ENCODE measurements at places on chromosomes 12 and 14.

DNA sequence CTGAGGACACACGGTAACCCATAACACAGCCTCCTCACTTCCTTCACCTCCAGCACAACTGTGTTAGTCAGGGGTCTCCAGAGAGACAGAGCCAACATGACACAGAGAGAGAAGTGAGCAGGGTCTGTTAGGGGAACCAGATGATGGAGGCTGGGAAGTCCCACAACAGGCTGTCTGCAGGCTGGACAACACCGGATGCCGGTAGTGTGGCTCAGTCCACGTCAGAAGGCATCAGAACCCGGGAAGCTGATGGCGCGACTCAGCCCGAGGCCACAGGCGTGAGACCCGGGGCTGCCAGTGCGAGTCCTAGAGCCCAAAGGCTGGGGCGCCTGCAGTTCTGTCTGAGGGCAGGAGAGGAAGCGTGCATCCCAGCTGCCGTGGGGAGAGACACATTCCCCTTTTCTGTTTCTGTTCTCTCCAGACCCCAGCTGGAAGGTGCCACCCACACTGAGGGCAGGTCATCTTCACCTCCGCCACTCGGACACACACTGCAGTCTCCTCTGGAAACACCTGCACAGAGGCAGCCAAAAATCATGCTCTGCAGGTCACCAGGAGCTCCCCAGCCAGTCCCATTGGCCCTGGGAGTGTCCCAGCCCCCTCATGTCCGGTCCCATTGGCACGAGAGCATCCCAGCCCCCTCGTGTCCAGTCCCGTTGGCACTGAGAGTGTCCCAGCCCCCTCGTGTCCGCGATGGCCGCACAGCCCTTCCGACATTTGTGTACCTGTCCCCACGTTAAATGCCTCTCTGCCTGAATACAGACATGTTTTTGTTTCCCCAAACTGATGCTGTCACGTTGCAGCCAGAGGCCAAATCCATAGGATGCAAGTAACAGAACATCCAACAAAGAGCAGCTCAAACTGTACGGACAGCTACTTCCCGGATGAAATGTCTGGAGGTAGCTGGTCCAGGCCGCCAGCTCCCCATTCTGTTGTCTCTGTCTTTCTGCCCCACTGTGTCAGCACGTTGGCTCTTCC lies 7.9 kb upstream of the FBRSL1 start:
- no peak for DNase-seq

DNA sequence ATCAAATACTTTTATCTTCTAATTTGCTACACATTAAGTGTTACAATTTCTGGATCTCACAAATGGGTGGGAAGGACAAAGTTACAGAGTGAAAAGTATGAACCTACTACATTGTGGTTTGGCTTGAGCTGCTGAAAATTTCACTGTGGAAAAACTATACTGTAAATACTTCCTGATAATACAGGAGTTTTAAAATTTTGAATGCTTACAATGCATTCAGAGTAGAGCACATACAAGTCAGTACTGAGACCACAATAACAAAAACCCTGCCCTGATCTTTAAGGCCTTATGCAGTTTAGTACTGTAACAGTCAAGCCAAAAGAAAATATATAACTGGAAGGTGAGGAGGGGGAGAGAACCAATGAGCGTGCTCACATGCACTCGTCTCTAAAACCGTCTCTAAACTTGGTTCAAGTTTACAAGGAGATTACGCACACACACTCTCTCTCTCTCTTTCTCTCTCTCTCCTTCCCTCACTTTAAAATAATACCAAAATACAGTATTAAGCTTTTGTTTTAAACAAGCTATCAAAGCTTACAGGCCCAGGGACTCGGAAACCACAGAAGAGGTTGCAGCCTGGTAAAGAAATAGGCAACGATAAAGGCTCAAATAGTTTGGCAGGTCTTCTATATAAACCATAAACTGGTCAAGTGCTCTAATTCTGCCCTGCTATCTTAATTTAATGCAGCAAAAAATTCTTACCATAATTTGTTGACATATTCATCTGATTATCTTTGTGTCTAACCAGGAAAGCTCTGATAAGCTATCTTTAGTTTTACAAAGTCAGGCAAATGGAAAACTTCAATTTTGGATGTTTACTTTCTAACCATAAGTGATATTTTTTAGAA lies 58.0 kb downstream of the ATF7 start:
- DNase-seq = no peak

DNA sequence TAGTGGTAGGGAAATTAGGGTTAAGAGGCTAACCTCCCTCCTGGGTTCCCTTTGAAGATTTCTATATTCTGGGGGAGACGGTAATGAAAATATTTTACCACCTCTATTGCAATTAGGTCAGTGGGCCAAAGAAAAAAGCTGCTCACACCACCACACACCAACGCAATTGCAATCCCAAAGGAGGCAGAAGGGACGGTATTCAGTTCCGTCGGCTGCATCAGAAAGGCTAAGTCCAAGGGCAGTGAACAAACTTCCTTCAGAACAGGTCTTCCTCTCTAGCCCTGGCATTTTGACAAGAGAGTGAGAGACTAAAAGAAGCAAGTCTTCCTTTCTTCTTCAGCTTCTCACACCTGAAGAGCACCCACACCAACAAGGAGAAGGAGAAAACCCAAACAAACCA lies 51.2 kb downstream of the OTX2 start:
- no peak for DNase-seq

- no peak for DNase-seq
These were observed 15.2 kb upstream of the FOXN3 start for GRCh38 chr14:89432226-89432625.

- no peak for DNase-seq
These were observed 905 bp downstream of the CISTR start for GRCh38 chr12:53750812-53751335.

DNA sequence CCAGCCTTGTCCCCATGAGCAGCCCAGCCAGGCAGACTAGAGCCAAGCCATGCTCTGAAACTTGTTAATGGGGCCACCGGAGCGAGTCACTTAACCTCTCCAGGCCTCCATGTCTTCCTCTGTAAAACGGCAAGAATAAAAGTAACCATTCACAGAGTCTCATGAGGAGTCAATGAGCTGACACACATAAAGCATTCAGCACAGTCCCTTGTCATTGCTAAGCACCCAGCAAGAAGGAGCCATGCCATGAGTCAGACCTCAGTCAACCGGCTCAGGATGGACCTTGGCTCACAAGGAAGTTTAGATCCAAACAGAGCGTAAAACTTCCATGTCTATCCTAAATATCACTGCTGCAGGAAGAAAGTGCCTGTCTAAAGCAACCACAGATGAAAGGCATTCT lies 10.6 kb downstream of the FICD start:
- no peak for DNase-seq

- no peak for DNase-seq
These were observed 606 bp downstream of the CINP start for GRCh38 chr14:102362084-102362483.

DNA sequence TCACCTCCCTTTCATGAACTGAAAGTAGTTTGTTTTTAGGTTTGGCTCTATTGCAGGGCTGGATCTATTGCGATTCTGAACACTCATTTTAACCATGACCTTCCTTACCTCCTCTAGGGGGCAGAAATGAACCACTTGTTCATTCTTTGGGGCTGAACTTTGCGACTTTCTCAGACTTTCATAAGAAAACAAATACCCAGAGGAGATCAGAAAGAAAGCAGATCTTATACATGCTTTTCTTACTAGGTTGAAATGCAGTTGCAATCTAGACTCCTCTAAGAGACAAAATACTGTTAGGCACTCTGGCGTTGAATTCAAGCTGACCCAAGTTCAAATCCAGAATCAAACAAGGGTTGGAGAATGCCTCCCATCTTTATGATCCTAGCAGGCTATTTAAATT lies 32.6 kb upstream of the PLEKHG3 start:
- DNase-seq = no peak

- DNase-seq = no peak
These were observed 2.9 kb upstream of the RTL1 start for GRCh38 chr14:100906420-100906819.

- DNase-seq = no peak
These were observed 90.1 kb downstream of the SLCO1B1 start for GRCh38 chr12:21221072-21221471.

GRCh38 chr14:33972583-33973081 lies 21.8 kb upstream of the EGLN3 start:
- no peak for DNase-seq

- no peak for DNase-seq
These were observed 1276.3 kb downstream of the TMEM121 start for GRCh38 chr14:106802413-106803364.

- DNase-seq = no peak
These were observed 227.4 kb downstream of the CCDC59 start for GRCh38 chr12:82130762-82131161.

DNA sequence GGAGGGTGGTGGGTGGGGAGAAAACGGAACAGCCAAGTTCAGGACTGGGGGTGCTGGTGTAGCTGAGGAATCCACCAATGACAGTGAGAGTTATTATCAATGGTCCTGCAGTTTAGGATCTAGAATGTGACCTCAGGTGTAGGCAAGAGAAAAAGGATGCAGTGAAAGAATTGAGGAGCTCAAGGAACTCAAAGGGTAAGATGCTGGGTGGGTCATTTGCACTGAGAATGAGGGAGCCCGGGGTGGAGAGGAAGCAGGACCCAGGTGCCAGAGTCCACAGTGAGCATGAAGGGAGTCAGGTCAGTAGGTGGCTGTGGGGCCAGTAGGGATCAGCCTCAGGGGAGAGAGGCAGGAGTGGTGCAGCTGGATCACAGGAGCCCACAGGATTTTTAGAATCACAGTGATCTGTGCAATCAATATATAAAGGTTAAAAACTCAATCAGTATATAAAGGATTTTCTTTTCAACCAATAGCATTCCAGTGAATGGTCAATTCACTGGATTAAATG lies 3.2 kb upstream of the KRT7 start:
- DNase-seq = no peak

- no peak for DNase-seq
These were observed 6.3 kb downstream of the GON7 start for GRCh38 chr14:93200553-93200952.

DNA sequence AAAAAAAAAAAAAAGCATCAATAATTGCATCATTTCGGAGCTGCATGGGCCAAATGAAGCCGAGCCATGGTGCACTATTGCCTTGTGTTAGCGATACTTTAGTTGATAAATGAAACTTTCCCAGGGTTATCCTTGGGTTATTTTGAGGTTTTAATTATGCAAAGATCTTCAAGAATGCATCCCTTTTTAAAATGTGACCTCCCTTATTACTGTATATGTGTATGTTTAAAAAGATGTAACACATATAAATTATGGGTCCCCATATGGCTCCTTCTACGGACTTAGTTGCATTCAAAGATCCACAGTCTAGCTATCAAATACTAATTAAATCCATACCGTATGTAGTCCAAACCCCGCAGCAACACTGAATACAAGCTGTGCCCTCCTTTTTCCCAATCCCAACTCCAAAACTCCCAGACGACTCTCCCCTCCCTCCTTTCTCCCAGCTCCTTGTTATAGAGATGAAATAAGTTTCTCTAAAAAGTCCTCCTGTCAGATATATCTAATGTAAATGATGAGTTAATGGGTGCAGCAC lies 129.3 kb upstream of the MAP1LC3B2 start:
- no peak for DNase-seq

- no peak for DNase-seq
These were observed 17.8 kb downstream of the FAIM2 start for GRCh38 chr12:49885663-49886461.

DNA sequence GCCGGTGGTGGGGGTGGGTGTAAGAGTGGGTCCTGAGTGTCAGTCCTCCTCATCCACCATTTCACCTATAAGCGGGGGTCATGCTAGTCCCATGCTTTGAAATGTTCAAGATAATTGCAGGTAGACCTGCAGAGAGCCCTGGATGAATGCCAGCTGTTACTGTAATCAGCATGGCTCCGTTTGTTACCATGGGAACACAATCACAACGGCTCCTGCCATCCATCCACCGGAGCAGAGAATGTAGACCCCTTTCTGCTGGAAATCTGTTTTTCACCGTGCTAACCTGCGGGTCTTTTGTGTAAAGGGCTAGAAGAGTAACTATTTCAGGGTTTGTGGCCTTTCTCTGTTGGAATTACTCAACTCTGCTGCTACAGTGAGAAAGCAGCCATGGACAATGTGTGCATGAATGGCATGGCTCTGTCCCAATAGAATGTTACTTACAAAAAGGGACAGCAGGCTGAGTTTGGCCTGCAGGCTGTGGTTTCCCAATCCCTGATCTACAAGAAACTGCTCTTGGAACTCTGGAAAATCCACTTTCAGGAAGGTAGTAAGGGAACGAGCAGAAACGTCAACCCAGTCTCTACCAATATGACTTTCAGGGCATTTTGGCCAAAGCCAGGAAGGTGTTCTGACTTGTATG lies 36.1 kb downstream of the KCTD10 start:
- no peak for DNase-seq

DNA sequence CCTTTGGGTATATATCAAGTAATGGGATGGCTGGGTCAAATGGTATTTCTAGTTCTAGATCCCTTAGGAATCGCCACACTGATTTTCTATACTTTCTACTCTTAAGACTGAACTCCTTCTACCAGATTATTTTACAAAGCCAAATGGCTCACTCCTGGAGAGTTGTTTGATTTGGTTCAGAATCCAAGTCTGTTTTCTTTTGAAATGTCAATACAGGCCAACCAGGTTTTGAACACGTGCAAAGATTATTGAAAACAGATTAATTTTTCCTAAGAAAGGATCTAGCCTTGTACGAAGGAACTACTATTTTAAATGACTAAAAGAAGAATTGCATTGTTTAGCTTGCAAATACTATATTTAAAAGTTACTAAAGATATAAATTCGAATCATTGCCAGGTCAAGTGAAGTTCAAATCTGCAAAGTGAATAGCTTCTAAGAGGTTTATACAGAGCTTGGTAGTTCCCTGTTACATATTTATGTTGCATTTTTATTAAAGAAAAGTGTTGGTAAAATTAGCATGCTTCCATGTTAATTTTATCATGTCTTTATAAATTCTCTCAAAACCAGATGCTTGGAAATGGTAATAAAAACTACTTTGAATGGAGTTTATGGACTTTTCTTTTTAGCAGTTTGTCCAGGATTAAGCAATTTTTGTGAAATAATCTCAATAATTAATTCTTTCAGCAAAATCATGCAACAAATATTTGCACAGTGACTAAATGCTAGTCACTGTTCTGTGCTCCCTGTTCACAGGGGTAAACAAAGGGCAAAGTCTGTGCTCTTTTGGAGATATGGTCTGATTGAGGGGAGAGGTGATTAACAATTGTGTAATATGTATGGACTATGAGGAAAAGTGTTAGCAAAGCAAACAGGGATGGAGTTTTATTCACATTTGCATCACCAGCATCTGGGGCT lies 38.9 kb downstream of the GPR65 start:
- no peak for DNase-seq

Measured in stimulated activated CD4-positive, alpha-beta T cell treated with anti-CD3 and anti-CD28 coated beads, Interleukin-1b, Interleukin-23, amount 100 ng/mL, for 1 hour (primary cell).